ENCODE measurements at places on chromosomes 6 and 20.

- DNase-seq, result no peak
Observed at GRCh38 chr6:2963756-2964155, 7.6 kb downstream of the SERPINB6 start.

DNA sequence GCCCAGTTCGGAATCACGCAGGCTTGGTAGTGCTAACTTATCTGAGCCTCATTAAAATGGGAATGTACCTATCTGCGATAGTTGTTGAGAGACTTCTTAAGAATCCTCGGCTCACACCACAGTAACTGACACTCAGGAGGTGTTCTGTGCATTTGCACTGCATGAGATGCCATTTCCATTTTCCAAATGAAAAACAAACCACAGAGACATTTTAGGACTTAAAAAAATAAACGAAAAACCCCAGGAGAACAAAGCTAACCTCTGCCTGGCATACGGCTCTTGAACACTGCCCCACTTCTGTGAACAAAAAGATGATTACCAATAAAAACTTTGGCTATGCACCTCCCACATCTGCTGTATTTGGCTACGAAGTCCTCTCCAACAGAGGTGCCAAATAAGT, 37.6 kb downstream of the BEND3 start:
- DNase-seq, result no peak

DNA sequence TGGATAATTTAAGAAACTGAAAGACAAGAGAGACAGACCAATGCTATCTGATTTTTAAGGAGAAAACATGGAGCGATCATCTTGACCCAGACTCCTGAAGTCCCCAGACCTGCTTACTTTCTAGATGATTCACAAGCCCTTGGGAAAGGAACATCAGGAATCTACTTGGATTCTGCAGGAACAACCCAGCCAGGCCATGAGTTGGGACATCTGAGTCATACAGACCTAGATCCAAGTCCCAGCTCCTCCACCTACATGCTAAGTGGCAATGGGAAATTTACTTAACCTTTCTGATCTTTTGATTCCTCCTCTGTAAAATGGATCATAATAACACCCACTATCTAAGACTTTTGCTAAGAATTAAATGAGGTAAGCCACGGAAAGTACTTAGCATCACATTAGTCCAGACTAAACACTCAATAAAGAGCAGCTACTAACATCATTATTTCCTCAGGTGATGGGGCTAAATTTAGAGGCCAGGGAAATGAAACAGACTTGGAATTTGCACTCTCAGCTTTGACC, 61.0 kb upstream of the MAFB start:
- DNase-seq, result no peak

- no peak for DNase-seq
Observed at GRCh38 chr6:38725414-38726183, 10.5 kb downstream of the DNAH8 start.

GRCh38 chr20:59663513-59664060, 59.2 kb downstream of the PHACTR3 start:
- no peak for DNase-seq

DNA sequence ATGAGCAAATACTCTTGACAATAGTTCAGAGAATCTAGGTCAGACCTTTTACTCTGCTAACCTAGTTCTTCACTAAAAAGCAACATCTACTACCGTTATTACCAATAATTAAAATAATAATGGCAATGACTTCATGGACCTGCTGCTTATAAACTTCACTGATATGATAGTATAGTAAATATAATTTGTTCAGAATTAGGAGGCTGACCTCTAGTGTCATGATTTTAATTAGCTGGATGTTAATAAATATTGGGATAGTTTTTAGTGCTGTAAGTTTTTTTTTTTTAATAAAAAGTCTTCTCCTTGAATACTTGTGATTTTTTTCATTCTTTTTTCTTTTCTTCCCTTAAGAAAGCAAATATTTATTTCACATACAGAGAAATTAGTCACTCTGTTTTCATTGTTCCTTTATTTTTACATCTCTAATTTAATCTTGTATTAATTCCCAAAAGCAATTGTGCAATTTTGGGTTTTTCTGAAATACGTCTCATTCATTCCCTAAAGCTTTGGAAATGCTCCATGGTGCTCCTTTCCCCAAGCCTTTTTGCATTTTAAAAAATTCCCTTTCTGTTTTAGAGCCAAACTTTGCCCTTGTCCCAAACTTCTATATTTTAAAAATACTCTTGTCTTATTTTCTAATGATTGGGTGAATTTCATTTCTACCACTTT, 46.6 kb upstream of the UST start:
- no peak for DNase-seq

- no peak for DNase-seq
Observed at GRCh38 chr20:8139899-8140298, 7.8 kb downstream of the PLCB1 start.

- no peak for DNase-seq
Observed at GRCh38 chr6:1946583-1946982, 298.8 kb downstream of the GMDS start.

DNA sequence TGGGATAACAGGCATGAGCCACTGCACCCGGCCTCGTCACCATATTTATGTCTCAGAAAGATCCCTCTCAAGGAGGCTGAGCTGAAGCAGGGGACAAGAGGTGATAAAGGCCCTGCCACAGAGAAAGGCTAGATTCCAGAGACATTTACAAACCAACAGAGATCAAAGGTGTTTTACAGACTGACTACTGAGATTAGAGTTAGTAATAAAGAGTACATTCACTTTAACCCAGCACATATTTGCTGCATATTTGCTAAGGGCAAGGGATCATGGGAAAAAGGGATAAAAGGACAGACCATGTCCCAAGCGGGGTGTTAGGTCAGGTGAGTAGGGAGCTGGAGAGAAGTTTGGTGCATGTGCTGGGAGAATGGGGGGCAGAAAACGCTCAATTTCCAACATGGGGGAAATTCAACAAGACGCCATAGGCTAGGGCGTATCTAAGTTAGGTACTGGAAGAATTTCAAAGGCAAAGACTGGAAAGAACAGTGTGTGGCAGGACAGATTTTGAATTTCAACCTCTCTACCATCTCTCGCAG, 43.8 kb upstream of the SEC63 start:
- no peak for DNase-seq

Measured in stimulated activated CD4-positive, alpha-beta T cell treated with anti-CD3 and anti-CD28 coated beads, Interleukin-1b, Interleukin-23, amount 100 ng/mL, for 1 hour (primary cell).